GM23248 (cell line): ENCODE measurements at places on chromosomes 6 and 20.

GRCh38 chr6:148780918-148781436 is 34.1 kb downstream of the UST start:
- no peak for DNase-seq

DNA sequence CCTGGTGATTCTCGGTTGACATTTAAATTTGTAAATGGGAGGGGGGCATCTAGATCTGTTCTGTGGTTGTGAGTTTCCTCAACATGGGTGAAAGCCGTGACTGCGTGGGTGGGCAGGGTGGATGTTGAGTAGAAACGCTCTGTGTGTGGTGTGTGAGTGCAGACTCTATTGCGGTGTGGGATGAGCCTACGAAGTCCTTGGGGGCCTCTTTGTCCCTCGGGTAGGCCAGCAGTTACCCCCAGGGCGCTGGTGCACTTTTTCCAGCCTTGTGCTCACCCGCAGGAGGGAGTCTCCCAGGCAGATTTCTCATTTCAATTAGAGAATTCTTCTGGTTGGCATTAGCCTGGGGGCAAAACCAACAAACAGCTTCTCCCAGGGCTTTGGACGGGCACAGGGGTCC is 10.6 kb downstream of the TOX2 start:
- peak; percentile 17 for DNase-seq

DNA sequence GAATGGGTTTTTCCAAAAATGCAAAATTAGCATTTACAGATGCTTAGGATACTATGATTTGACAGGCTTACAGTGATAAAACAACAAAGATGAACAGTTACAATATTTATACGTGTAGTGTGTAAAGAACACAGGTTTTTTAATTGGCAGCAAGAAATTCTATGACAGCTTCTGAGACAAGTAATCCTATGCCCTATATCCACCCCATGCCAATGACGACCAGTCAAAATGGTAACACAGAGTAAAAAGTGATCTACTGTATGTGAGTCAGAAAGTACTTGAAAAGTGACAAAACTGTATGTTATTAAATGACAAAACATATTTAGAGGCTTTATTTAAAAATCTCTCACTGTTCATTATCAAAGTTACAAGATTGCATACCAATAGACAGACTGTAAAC is 99.5 kb downstream of the PRDM1 start:
- no peak for DNase-seq

- DNase-seq = no peak
Observed at GRCh38 chr6:73409395-73409794, 14.8 kb downstream of the DDX43 start.

GRCh38 chr6:70622461-70622860 is 45.2 kb upstream of the SMAP1 start:
- DNase-seq = peak; percentile 45

- no peak for DNase-seq
Observed at GRCh38 chr6:885051-885590, 192.2 kb upstream of the EXOC2 start.

- no peak for DNase-seq
Observed at GRCh38 chr6:107441682-107442081, 17.7 kb downstream of the PDSS2 start.

DNA sequence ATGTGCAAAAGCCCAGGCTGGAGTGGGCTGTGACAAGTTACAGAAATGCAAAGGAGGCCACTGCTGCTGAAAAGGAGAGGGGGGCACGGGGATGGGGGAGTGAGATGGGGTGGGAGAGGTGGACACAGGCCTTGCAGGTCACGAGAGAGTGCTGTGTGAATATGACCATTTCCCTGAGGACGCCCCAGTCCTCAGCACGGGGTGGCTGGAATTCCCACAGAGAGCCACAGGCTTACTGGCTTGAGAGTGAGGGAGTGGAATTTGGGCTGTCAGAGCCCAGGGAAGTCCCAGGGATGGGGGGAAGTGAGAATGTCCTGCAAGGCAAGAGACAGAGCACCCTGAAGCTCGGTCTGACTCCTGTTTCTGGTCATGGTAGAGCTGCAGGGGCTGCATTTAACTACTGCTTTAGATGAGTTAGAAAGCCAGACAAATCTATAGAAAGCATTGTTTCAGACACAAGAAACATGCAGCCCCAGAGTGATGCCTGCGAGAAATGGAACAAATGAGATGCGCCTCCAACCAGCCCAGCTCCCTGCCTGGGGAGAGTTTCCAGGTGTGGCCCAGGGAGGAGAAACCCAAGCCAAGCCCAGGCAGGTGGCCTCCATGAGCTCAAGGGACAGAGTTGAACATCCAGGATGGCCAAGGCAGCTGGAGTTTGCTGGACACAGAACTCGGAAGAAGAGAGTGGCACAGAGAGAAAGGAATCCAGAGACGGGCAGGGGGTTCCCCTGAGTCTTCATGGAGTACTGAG is 30.5 kb downstream of the NPEPL1 start:
- no peak for DNase-seq

DNA sequence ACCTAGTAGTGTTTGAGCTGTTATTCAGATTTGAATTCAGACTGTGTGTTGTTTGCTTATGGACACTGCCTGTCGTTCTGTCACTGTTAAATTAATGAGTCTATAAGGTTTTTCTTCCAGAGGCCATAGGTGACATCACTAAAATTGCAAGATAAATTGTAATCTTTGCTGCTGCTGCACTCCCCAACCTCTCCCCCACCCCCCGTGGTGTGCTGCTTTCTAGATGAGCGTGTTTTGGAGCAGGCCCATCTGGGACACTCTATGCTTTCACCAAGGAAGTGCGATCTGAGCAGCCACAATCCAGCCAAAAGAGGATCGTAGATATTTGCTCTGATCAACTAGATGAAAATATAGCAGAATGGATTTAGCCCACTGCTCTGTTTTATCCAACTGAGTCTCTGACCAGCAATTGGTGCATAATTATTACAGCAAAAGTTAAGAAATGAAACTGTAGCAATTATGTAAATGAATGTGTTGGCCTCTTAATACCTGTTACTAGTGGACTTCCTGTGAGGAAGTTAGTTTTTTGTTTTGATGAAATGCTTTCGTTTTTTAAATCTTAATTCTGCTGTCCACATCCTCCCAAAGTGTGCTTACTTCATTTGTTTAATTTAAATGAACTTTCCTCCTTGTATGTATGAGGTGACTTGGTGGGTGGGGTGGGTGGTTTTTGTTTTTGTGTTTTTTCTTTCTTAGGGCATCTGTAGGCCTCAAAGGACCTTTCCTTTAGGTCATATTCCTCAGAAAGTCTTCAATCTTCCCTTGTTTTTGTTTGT is 58.1 kb downstream of the RPRD1B start:
- no peak for DNase-seq

GRCh38 chr20:50981714-50982048 is 23.1 kb downstream of the MOCS3 start:
- DNase-seq = no peak

- peak; percentile 67 for DNase-seq
Observed at GRCh38 chr6:111952821-111953540, 79.7 kb upstream of the FYN start.

GRCh38 chr6:44560458-44561059 is 173.1 kb downstream of the CDC5L start:
- DNase-seq = no peak

DNA sequence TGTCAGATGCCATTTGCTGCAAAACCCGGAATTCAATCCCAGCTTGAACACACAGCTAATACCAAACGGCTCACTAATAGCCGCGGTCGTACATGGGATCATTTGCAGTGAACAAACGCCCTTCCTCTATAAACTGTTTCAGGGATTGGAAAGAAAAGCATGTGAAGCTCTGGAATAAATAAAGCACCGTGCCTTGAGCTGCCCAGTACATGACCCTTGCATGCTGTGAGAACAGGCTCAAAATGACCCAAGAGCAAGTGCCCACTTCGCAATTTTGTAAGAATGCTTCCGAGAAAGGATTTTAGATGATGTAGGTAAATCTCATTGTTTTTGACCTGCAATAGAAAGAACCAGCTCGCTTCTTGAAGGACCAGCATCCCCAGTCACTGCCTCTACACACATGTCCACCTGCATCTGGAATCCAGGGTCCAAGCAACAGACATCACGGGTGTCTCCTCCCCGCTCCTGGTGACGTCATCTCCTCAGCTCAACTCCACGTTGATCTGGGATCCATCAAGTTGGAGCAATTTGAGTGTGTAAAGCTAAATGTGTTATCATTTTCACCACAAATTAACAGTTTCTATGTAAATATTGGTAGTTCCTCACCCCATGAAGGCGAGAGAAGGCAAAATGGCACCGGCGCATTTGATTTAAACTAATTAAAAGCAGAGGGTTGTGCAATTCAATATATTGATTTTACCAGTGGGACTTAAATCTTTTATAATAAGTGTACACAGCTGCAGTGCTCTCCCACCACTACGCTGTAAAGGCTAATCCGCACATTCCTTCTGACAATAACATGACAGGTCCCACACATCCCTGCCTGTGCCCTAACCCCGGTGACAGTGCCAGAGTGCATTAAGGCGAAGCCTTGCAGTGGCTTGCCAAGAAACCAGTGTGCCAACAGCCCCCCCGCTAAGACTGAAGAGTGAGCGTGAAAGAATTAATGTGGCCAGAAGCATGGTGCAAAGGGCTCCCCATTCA is 6.2 kb downstream of the BMP7 start:
- DNase-seq = no peak

- DNase-seq = peak; percentile 19
Observed at GRCh38 chr6:11085758-11086435, 7.7 kb upstream of the SMIM13 start.

DNA sequence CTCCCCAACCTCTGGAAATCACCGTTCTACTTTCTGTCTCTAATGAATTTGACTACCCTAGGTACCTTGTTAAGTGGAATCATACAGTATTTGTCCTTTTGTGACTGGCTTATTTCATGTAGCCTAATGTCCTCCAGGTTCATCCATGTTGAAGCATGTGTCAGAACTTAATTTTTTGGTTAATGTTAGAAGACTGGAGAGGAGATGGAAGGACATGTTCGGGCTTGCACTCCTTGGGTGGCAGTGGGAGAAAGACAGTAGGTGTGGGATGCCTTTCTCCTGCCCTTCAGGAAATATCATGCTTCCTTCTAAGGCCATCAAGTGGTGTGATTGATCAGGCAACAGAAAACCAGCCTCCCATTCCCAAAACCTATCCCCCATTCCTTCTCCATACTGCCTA is 61.1 kb upstream of the RNF144B start:
- no peak for DNase-seq

GRCh38 chr6:30647242-30648116 is 546 bp downstream of the C6orf136 start:
- DNase-seq = peak; percentile 87

GRCh38 chr6:138245751-138246150 is 27.5 kb upstream of the PBOV1 start:
- no peak for DNase-seq

DNA sequence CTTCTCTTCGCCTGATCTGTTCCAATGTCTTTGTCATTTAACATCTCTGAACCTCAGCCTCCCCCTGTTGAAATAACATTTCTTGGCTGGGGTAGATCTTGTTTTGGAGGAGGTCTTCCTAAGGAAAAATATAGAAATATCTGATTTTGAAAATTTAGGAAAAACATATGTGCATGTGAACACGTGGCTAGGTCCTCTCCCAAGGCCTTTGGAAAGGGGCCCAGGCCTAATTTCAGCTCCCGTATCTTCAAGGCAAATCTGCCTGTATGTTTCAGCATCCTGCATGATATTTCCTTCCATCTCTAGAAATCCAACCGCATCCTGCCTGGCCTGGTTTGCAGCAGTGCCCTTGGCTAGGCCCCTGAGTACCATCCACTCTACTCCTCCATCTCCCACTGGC is 261.2 kb downstream of the PHACTR1 start:
- DNase-seq = no peak

DNA sequence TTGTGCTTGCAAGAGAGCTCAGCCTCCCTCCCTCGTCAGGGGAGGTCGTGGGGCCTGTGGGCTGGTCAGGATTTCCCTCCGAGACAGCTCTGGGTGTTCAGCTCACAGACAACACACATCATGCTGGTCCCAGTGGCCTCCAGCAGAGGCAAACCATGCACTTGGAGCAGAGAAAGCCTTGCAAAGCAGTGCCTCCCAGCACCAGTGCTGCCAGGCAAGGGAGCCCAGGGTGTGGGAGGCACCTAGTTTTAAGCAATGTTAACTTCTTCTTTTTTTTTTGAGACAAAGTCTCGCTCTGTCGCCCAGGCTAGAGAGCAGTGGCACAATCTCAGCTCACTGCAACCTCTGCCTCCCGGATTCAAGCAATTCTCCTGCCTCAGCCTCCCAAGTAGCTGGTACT is 34.0 kb upstream of the INSM1 start:
- DNase-seq = no peak

- no peak for DNase-seq
Observed at GRCh38 chr6:143755301-143755744, 77.6 kb downstream of the PHACTR2 start.

- DNase-seq = no peak
Observed at GRCh38 chr20:1373614-1374013, 19.2 kb downstream of the FKBP1A start.

GRCh38 chr6:25314509-25315175 is 35.5 kb downstream of the CARMIL1 start:
- DNase-seq = no peak

DNA sequence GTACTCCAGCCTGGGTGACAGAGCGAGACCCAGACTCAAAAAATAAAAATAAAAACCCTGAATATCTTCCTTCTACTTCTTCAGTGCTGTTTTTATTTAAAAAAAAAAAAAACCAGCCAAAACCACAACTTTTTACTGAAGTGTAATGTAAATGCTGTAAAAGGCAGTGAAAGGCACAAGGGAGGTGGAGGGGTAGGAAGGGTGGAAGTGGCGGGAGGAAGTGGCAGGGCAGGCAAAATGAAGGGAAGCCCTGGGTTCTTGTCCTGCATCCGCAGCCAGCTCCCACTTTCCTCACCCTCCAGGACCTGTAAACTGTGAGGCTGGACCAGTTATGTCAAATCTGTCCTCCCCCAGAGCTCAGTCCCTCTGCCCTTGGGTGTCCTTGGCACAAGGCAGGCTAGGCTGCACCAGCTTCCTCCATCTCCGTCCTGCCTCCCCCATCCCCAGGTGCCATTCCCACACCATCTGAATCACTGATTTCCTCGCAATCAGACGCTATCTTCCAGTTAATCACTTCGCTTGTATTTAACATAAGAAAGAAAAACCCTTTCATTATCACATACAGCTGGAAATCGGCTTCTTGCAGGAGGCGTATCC is 13.7 kb upstream of the PANK2 start:
- DNase-seq = no peak

- peak; percentile 49 for DNase-seq
Observed at GRCh38 chr6:130075879-130076460, 57.6 kb downstream of the L3MBTL3 start.

GRCh38 chr6:319177-320131 is 27.2 kb downstream of the DUSP22 start:
- no peak for DNase-seq

DNA sequence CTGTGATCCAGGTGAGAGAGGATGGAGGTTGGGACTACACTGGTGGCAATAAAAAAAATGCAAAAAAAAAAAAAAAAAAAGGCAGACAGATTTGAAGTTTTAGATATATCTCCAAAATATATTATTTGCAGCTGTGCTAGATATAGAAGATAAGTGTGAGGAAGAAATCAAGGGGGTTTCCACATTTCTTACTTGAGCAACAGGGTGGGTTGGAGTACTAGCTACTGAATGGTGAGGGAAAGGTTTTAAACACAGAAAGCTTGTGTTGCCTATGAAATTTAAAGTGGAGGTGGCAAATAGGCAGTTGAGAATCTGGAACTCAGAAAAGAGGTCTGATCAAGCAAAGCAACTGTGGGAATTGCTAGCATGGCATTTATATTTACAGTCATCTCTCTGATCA is 59.9 kb upstream of the GNRH2 start:
- no peak for DNase-seq
